Erythroblast (primary cell): ENCODE measurements at places on chromosomes 4 and X.
A peak's percentile ranks its signal among the peaks of the same experiment; 100 is the strongest.

DNA sequence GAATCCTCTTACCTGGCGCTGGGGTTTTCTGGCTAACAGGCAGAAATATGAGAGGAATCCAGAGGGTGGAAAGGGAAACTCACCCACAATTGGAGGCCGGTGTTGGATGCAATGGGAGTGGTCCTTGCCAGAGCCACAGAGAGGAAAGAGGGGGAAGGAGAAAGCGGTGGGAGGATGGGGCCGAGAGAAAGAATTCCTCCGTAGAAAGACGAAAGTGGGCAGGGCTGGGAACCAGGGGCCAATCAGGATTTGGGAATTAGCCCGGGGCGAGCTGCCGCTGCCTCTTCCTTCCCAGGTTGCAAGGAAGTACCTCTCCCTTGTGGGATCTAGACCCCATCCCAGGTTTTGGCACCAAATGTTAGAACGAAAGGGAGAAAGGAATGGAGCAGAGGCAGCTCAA is 83.1 kb upstream of the SPIN4 start:
- no peak for DNase-seq

DNA sequence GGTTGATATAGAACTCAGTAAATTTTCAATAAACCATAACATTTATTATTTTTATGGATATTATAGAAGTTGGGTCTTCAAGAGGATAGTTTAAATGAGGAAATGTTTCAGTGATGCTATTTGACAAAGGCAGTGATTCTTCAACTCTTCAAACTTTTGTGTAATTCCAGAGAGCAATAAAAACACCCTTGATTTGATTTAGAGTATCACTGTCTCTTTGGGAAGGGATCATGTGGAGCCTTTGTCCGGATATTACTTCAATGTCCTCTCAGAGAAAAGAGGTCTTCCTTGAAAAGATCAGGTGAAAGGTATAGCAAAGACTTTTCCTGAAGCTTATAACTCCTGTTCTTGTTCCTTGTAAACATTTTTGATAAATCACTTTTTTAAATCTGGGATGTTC is 23.3 kb downstream of the GLRA3 start:
- no peak for DNase-seq

DNA sequence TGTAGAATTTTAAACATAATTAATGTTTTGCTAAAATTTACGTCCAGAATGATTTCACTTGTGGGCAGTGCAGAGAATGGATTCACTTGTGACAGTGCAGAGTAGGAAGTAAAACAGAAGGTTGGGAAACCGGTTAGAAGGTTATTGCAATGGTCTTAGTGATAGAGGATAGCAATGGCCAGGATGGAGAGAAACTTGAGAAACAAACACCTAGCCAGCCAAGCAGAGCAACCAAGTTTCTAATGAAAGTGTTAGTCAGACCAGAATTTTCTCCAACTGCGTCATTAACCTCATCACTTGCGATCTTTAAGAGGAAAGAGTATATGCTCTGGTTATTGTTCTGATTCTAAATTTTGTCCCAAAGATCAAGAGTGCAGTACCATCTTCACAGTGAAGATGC is 50.0 kb upstream of the TBC1D9 start:
- no peak for DNase-seq

DNA sequence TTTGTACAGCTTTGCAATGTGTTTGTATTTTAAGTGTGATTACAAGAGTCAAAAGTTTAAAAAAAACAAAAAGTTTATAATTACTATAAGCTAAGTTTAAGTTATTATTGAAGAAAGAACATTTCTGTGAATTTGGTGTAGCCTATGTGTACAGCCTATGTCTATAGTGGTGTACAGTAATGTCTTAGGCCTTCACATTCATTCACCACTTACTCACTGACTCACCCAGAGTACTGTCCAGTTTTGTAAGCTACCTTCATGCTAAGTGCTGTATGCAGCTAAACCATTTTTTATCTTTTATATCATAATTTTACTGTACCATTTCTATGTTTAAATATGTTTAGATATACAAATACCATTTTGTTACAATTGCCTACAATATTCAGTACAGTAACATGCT is 182.3 kb downstream of the RPA4 start:
- no peak for DNase-seq

DNA sequence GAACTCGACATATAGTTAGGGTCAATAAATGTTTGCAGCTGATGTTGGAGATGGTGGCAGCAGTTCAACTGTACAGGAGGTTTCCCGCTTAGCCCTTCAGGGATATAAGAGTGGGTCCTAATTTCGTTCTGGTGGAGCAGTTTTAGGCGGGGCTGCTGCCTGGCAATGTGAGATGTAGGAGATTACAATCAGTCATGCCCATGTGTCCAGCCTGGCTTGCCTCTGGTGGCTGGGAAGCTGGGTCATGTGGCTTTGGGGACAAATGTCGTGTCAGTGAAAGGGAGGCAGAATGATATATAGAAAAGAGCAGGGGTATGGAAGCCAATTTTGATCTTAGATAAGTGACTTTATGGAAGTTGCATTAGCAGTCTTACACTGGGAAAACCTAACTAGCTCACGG is 129.4 kb downstream of the CLCN4 start:
- peak; percentile 6 for DNase-seq

GRCh38 chr4:87298362-87298761 is 24.3 kb downstream of the HSD17B13 start:
- DNase-seq, result no peak

- no peak for DNase-seq
Measured at GRCh38 chrX:39476604-39477021, 621.1 kb downstream of the BCOR start.

DNA sequence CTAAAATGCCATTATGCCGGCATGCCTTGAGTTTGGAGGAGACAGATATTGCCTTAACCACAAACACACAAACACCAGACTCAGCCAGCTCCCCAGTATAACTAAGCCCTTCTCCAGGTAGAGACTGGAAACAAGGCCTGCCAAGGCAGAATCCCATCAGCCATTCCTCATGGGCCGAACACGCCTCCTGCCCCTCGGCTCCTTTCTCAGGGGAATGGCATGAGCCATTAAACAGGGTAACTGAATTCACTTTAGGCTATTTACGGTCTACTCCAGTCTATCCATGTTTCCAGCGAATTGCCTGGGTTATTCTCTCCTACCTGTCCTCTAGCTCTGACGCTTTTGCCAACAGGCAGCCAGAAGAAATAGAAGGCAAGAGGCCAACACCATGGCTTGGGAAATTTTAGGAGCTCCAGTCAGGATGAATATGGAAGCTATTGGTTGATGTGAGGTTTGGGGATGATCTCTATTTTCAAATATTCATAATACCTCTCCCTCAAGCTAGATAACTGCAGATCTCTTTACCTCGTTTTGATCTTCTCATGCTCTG is 4.9 kb downstream of the SEL1L3 start:
- DNase-seq, result no peak

GRCh38 chr4:163738521-163738920 is 244.0 kb downstream of the TMA16 start:
- no peak for DNase-seq

- no peak for DNase-seq
Measured at GRCh38 chrX:17913801-17914200, 52.7 kb upstream of the RAI2 start.

GRCh38 chrX:38183596-38183995 is 37.1 kb downstream of the SRPX start:
- no peak for DNase-seq

DNA sequence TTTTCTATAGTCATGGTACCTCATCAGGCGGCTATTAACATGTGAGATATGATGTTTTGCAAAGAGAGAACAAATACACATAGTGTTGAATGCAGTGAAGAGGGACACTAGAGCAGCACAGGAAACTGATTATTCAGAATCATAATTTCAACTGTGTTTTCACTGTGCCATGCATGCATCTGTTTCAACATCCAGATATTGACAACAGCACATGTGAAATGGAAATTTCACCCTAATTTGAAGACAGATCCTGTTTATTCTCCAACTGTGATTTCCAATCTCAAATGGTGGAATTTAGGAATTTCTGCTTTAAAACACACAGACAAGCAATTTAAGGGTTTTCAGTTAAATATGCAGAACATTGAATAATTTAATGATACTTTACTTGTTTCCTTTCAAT is 288.6 kb downstream of the KCTD8 start:
- no peak for DNase-seq

DNA sequence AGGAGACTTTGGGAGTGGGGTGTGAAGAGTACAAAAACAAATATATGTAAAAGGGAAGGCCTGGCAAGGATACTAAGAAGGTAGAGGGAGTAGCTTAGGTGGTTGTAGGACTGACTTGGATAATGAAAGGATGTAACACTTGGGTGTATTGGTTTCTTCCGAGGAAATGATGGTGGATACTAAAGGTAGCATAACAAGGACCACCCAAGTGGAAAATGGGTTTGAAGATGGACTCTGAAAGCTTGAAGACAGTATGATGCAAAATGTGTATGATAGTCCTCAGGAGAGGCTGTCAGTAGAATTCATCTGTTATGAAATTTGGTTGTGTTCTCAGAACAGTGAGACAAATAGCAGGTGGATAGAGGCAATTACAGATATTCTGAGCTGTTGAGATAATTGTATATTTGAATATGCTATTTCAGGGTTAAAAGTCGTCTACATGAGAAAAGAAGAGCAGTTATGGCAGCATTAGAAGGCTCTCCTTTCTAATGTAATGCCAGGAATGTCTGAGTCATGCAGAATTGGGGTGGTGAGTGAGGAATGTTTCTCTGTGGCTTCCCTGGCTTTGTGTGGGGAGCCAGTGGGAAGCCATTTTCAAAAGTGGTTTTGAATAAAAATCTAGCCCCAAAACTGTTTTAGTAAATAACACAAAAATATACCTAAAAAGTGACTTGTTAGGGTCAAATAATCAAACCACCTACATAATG is 75.6 kb downstream of the FHIP1A start:
- no peak for DNase-seq

GRCh38 chrX:10433296-10433965 is 187.0 kb downstream of the MID1 start:
- DNase-seq, result no peak

GRCh38 chr4:68606240-68606639 is 30.1 kb upstream of the UGT2B17 start:
- no peak for DNase-seq

- no peak for DNase-seq
Measured at GRCh38 chr4:113031212-113031611, 18.2 kb upstream of the ANK2 start.

GRCh38 chr4:86596807-86597206 is 2.7 kb downstream of the PTPN13 start:
- DNase-seq, result no peak

DNA sequence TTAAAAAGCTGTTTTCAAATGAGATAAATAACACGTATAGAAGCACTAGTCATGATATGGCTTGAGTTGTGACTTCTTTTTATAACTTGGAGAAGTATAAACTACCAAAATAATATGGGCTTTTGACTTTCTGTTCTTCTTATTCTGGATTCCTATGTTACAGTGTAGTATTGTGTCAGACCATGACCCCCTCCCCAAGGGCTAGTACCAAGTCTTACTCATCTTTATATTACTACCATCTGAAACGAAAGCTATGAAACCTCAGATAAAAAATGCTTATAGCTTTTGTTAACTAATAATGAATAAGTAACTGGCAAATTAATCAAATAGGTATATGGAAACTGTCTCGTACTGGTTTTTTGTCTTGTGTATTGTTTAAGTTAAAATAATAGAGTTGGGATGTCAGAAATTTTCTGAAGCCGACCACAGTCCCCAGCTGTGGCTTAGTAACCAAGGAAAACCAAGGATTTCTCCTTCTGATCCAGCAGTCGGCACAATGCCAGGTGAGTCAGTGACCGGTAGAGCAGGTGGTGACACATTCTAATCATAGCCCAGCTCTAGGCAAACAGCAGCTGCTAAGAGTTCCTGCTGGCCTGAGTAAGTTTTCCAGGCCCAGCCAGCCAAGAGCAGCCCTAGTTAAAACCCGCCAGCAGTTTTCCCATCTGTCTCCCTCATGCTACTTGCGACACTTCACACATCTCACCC is 163.3 kb upstream of the PRDX4 start:
- DNase-seq, result no peak

- DNase-seq, result no peak
Measured at GRCh38 chr4:119149110-119149509, 13.5 kb downstream of the MYOZ2 start.

- no peak for DNase-seq
Measured at GRCh38 chr4:14896656-14897175, 105.6 kb upstream of the CPEB2 start.

- no peak for DNase-seq
Measured at GRCh38 chr4:26204911-26205370, 115.9 kb upstream of the RBPJ start.

- peak; percentile 43 for DNase-seq
Measured at GRCh38 chr4:40840985-40841571, 91.3 kb downstream of the NSUN7 start.

GRCh38 chrX:68829582-68830418 is 979 bp downstream of the EFNB1 start:
- DNase-seq, result peak; percentile 49

DNA sequence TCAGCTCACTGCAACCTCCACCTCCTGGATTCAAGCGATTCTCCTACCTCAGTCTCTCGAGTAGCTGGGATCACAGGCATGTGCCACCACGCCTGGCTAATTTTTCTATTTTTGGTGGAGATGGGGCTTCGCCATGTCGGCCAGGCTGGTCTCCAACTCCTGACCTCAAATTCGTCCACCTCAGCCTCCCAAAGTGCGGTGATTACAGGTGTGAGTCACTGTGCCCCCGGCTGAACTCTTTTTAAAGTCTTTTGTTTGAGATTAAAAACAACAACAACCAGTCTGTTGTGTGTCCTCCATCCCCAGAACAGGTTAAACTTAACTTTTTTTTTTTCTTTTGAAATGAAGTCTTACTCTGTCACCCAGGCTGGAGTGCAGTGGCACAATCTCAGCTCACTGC is 36.3 kb upstream of the RBPJ start:
- DNase-seq, result no peak
